ENCODE measurements at places on chromosomes 2 and 18. TPM values are rescaled to one million over a fixed set of nuclear protein-coding genes. Genes with fewer than 3 reads are reported as not detected.

The DCAF17 gene
- 3.1 TPM for polyA plus RNA-seq

The GPR75 gene
- polyA plus RNA-seq: 0.38 TPM

The GALNT3 gene
- 0.10 TPM for polyA plus RNA-seq

The REEP1 gene
- 8.2 TPM for polyA plus RNA-seq

The DUSP19 gene
- 0.65 TPM for polyA plus RNA-seq

The CHRND gene
- 13.5 TPM for polyA plus RNA-seq

The FOXI3 gene
- not detected for polyA plus RNA-seq

The KLHL14 gene
- polyA plus RNA-seq: not detected

The BIRC6 gene
- polyA plus RNA-seq: 13.8 TPM

The SCYGR2 gene
- not detected for polyA plus RNA-seq

The PSTPIP2 gene
- polyA plus RNA-seq: 13.2 TPM

The ITGB6 gene
- polyA plus RNA-seq: 2.1 TPM

The CHRNG gene
- 1.5 TPM for polyA plus RNA-seq

The KIAA2012 gene
- not detected for polyA plus RNA-seq

The CFAP221 gene
- not detected for polyA plus RNA-seq

DNA sequence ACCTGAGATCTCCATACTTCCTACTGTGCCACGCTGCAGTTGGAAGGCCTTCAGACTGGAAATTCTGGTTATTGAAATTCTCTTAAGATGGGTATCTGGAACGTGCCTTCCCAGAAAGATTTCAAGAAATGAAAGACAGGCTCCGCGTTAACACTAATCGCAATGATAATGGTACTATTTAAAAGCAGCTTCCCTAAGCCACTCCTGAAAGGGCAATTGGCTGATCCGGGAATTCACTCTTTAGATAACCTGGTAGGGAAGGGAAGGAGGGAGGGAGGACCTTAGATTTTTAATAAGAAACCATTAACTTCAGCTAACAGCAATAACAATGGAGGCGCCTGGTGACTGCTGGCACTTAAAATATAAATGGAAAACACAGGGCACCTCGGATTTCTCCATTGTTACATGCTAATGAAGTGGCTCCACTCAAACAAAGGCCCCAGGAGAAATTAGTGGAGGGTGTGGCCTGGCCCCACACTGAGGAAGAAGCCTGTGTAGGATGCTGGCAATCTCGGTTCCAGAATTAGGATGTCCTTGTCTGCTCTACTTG, 22.5 kb upstream of the MTA3 start:
- DNase-seq: no peak

DNA sequence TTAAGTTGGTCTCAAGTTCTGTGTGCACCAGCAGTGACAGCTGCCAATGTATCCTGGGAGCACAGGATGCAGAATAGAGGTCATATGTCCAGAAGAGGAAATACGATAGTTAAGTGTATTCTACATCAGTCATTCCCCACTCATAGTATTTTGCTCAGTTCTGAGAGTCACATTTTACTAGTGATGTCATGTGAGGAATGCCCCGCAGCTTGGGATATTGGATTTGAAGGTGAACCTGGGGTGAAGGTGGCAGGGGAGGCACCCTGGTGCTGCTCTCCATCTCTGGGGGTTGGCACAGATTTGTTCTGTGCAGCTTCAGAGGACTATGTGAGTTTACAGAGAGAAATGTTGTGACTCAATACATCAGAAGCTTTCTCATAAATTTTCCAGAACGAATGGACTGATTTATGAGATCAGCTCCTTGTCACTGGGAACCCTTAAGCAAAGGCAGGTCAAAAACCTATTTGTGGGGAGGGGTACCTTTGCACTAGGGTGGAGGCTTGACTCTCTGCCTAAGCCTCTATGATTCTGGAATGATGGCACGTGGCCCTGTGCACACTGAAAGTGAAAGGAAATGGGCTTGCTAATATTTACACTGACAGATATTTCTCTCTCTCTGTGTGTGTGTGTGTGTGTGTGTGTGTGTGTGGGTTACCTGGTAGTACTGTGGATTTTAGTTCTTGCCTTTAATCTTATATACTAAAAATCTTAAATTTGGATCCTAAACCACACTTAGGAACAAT, 95.9 kb downstream of the NEB start:
- no peak for DNase-seq

DNA sequence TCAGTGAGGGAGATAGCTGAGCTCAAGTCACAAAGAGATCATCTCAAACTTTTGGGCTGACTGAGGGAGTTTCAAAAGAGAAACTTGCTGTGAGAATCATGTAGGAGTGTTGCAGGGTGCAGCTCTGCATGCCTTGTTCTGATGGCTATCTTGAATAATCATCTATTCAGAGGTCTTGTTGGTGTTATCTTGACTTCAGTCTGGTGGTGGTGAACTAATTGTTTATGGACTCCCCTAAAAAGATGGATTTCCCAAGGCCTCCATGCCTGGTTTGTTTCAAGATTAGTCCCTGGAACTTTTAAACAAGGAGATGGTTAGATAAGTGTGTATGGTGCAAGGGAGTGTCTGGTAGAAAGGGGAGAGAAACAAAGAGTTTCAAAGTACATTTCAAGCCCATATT, 29.8 kb downstream of the SLC39A6 start:
- no peak for DNase-seq

GRCh38 chr2:25402477-25402876, 60.8 kb upstream of the DNMT3A start:
- no peak for DNase-seq

GRCh38 chr2:58734365-58734764, 493.2 kb upstream of the FANCL start:
- no peak for DNase-seq

GRCh38 chr2:68152681-68153347, 4.9 kb upstream of the PNO1 start:
- DNase-seq: no peak

- DNase-seq: no peak
Observed at GRCh38 chr2:217538719-217539118, 464.1 kb downstream of the TNS1 start.

- no peak for DNase-seq
Observed at GRCh38 chr2:58466804-58467203, 225.7 kb upstream of the FANCL start.

GRCh38 chr2:180604077-180604476, 376.3 kb upstream of the UBE2E3 start:
- DNase-seq: no peak

DNA sequence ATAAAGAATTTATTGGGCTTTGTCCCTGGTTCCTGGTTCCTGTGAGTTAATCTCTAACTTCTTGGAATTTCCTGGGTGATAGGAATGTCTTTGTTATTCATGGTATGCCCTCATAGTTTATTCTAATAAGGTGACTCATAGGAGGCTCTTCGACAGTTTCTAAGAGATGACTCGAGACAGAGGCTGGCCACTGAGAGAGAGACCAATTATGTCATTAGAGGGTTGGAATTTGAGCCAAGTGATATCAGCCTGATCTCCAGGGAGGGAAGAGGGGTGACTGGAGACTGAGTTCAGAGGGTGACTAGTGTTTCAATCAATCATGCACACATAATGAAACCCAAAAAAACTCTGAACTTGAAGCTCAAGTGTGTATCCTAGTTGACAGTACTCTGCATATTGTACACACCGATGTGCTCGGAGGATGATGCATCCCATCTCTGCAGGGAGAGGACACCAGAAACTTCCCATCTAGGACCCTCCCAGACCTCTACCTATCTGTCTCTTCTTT, 185.7 kb downstream of the MTCL1 start:
- DNase-seq: no peak

DNA sequence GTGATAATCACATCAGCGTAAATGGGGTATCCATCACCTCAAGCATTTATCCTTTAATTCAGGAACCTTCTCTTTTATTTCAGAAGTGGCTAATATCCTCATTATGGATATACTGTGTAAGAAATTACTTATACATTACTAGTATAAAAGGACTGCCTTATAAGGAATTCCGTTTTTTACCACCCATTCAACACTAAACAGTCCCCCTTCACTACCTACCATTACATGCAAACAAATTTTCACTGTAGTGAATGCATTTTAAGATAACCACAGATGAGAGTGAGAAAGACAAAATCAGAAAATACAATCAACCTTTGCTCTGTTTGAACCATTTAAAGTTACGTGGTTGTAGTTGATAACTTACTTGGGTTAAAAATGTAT, 551.2 kb downstream of the RNF144A start:
- DNase-seq: no peak

DNA sequence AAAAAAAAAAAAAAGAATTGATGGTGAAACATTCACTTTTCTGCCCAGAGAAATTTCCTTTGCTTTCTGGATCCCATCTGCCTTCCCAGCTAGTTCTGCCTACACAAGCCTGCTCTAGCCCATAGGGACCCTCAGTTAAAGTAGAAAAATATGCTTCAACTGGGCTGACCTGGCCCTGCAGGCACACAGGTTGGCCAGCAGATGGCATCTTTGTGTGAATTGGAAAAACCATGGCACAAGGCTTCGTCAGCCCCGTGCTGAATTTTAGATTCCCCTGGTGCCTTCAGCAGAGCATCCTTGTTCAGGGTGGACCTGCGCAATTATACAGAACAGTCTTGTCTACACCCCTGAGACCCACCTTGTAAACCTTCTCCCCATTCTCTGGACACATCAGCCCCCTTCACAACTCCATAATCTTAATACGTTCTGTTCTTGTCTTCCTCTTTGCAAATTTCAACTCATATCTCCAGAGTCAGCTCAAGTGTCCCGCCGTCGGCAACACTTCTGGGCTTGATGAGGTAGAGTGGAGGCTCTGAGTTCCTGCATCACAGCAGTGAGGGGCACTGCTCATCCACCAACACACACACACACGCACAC, 114.5 kb downstream of the INSIG2 start:
- DNase-seq: peak; percentile 55

DNA sequence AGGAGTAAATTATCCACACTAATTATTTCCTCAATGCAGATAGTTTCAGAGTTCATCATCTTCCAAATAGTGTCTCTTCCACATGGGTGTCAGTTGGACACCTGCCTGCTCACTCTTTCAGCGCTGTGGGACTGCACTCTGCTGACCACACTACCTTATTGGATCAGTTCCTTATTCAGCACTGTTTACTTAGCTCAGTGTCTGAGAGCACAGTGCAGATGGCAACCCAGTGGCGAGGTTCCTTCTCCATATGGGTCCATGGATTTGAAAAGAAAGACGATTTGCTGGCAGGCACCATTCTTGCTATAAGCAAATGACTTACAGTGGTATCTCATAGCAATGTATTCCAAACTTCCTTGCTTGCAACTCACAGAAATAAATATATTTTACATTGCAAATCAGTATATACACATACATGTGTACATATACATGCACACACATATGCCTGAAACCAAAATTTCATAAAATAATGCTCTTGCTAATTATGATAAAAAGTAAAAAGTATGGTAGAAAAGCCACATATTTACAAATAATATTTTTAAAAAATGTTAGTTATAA, 354.8 kb downstream of the INSIG2 start:
- DNase-seq: no peak

DNA sequence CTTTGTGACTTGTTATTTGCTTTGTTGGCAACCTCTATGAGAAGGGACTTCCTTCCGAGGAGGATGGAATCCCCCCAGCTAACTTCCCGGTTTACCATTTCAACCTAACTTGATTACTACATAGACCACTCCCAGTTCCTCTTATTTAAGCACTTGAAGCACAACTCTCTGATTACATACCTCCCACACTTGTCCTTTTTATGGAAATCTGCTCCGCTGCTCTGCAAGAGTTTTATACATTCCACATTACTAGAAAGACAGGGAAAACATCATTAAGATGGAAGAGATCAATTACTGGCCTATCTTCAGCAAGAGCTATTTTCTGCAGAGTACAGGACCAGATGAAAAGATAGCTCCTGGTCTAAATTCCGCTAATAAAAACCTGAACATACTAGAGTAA, 160.0 kb upstream of the PGAP1 start:
- no peak for DNase-seq

- DNase-seq: no peak
Observed at GRCh38 chr2:121570036-121570666, 39.5 kb downstream of the RNU4ATAC start.

DNA sequence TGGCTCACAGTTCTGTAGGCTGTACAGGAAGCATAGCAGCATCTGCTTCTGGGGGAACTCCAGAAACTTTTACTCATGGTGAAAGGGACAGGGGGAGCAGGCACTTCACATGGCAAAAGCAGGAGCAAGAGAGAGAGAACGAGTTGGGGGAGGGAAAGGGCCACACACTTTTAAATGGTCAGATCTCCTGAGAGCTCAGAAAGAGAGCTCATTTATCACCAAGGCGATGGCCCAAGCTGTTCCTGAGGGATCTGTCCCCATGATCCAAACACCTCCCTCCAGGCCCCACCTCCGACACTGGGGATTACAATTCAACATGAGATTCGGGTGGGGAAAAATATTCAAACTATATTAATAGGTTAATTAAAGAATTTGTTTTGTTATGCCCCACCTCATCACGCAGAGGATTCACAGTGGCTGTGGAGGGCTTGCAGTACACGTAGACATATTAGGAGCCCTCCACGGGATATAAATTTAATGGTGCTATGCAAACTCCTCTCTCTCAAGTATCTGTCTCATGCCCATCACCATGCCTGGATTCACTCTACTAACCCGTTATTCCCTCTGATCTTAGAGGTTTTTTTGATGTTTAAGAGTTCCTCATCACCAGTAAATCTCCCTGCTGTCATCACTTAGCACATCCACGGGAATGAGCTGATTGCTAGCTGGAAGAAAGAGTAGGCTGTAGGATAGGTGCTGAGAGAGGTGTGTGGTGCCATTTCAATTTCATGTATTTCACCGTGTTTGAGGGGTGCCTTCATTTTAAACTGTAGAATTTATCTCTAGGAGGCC, 84.5 kb upstream of the ARHGAP28 start:
- DNase-seq: no peak

DNA sequence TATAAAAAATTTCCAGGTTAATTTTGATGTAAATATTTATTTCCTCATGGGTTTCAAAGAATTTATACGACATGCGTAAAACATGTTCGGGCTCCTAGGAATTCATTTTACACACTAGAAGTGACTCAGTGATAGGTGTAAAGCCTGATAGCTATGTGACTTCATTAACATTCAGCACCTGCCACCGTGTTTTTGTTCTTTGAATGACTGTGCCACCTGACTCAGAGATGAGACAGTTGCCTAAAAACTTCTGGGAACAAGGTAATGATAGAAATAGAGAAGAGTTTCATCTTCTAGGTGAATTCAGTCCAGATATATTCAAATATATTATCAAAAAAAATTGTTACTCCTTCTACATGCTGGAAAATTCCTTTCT, 10.0 kb downstream of the IL1R2 start:
- DNase-seq: no peak

- DNase-seq: no peak
Observed at GRCh38 chr18:13658436-13659204, 67.7 kb downstream of the FAM210A start.

- no peak for DNase-seq
Observed at GRCh38 chr2:233917116-233917515, at the start of gene TRPM8. Gene TRPM8, plus strand, starts transcription at chr2:233917373. Its CDS starts 9,165 bp downstream, at chr2:233926538.

GRCh38 chr18:23553887-23554286, 32.4 kb downstream of the NPC1 start:
- DNase-seq: no peak

GRCh38 chr2:30030361-30030760, 109.0 kb upstream of the ALK start:
- no peak for DNase-seq

DNA sequence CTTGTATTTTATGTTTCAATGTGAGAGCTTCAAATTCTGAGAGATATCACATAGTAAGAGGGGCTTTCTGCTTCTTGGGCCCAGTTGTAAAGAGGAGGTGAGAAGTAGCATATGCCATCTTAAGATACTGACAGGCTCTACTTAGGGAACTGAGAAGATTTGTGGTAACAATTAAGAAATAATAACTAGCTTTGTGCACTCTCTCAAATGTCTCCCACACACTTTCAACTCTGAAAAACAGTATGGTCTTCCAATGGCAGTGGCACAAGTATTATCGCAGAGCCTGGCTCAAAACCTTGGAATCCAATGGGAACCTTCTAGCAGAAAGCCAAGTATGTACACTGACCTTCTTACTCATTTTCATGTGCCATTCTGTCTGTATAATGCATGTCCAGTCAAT, 80.3 kb upstream of the FAM237A start:
- no peak for DNase-seq
